ENCODE measurements at places on chromosomes 7 and 10.

GRCh38 chr7:1931256-1931950, 261.3 kb downstream of the ELFN1 start:
- DNase-seq, result no peak

GRCh38 chr7:98165827-98166667, 45.2 kb upstream of the BHLHA15 start:
- DNase-seq, result no peak

DNA sequence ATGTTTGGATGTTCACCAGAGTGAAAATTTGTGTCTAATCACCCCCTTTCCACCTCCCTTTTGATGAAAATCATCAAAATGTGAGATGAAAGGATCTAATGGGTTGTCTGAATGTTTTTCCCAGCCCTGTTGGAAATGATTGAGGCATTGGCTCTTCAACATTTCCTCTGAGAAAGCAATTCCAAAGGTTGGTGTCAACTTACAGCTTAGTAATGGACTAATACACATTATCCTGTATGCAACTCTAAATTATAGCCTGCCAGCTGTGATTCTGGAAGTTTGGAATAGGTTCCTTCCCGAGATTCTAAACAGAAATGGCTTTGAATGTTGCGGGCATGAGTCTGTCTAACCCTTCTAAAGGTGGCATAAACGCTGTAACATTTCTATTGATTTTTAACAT, 152.9 kb downstream of the DYNC1I1 start:
- DNase-seq, result no peak

DNA sequence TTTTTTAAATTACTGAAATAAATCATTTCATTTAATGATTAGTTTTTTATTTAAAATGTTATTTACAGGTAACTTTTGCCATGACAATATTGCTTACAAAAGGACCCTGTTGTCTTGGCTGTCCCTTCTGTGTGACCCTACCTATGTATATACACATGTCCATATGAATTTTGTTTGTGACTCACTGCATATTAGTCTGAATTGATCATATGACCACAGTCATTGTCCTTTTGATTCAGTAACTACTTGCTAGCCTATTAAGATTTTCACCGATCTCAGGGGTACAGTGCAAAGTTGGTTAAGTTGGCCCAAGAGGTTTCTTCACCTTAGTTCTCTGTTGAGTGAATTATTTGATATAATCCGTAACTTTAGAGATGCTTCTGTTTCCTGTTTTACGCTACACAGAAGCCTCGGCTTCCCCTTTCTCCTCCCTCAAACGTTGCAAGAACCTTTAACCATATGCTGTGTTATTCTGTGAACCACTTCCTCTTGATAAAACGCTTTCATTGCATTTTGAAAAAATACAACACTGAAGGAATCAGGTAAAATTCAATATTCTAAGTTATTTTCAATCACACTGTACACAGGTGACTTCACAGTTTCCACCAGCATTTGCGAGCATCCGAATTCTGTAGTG, 43.9 kb downstream of the APBB1IP start:
- DNase-seq, result no peak

GRCh38 chr10:49327036-49327813, 28.3 kb downstream of the C10orf71 start:
- DNase-seq, result no peak

DNA sequence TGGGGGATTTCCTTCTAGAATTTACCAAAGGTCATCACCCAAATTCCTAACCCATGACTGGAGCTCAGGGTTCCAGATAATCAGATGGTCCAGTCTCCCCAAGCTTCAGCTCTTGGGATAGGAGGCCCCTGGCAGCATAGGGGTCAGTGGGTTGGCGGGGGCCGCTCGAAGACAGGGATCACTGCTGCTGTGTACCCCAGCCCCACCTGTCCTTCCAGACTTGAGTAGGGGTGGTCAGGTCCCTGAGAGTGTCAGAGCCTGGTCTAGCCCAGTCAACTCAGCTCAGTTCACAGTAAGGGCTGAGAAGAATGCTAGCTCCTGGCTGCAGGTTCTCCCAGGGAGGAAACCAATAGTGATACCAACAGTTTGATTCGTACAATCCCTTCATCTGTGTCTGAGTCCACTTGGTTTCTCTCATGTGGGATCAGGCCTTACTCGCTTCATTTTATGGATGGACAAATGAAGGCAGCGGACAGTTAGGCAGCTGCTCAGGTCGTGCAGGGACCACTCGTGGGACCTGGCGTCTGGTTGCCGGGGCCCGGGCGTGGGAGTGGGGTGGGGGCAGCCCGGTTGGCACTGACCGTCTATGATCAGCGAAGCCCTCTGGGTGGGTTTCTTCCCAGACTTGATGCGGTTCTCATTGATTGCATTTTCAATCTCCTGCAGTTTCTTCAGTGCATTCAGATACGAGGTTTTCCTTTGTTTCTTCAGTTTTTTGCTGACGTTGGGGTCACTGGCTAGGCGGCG, 78.9 kb downstream of the PRPF18 start:
- DNase-seq, result no peak

DNA sequence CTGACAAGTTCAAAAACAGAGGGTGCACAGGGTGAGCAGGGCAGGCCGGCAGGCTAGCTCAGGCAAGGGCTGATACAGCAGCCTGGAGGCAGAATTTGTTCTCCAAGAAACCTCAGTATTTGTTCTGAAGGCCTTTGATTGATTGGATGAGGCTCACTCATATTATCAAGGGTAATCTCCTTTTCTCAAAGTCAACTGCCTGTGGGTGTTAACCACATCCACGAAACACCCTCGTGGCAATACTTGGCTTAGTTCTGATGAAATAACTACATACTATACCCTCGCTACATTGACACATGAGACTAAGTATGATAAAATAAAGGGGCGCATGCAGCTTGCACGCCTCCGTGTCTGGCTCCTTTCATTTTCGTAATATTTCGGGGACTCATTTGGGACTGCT, 4.4 kb upstream of the PPP2R2D start:
- no peak for DNase-seq

DNA sequence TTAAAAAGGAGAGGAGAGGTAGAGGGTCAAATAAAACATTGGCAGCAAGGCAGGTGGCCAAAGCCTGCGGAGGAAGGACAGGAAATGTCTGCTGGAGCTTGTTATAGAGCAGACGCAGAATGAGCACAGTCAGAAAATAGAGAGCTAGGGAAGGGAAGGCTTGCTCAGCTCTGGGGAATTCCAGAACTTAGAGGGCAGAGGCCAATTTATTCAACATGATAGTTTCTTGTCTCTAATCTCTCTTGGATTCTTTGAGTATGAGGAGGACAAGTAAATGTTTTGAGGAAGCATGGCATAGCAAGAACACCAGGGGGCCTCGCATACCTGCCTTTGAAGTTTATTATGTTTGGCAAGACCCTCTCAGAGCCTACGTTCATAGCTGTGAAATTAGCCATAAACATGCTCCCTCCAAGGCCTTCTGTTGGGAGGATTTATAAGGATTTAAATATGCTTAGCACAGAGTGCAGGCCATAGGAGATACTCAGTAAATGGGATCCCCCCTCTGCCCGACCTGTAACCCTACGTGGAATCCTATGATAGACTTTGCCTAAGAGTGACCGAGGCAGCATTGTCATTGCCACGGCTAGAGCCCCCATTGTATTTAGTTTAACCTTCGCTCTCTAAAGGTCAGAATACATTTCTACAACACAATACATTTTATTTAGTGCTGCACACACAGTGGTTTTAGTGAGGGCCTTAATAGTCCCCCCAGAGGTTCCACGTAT, 293.9 kb downstream of the CCDC3 start:
- DNase-seq, result no peak

GRCh38 chr10:133318494-133319127, 9.9 kb downstream of the ZNF511 start:
- DNase-seq, result no peak

DNA sequence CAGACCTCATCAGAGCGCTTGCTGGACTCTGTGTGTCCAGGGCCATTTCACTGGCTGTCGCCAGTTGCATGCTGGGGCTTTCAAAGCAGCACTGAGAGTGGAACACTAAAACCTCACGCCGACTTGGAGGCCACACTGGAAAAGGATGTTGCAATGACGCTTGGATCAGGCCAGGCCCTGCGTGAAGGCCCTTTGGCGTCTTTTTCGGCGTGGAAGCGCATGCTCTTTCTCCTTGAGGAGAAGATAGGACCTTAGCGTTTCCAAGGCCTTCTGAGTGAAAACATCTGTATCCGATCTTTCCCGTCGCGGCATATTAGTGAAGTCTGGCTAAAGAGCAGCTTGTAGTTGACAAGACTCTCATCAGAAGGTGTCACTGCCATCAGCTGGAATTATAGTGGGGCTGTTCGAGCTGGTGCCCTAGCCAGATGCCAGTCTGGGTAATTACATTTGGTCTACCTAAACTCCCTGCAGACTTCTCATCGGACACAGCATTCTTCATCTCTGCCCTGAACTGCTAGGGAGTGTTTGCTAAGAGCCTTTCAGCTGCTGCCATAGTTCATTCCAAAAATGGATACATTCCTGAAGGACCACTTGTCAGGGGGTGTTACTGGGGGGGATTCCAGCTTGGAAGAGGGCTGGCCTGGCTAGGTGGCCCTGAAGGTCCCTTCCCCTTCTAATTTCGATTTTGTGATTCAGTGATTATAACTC, 167.7 kb upstream of the TCF7L2 start:
- DNase-seq, result no peak

GRCh38 chr10:110137142-110137545, 70.3 kb upstream of the MXI1 start:
- DNase-seq, result no peak

GRCh38 chr10:121240556-121240955, 357.7 kb downstream of the FGFR2 start:
- DNase-seq, result no peak

DNA sequence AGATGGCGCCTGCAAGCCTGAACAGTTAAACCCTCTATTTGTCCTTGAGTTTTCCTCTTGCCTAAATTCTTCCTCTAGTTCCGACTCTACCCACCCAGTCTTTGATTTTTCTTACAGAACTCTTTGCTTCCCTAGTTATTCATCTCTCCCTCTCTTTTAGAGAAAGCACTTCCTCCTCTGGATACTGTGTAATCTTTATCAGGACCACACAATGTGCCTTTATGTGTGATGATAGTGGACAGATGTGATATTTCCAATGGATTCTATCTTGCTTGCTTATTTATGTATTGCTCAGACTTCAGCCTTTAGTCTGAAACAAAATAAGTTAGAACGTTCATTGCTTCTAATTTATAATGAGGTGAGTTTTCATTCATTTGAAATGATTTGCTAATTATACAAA, 79.5 kb upstream of the CAV2 start:
- DNase-seq, result no peak

- DNase-seq, result no peak
Observed at GRCh38 chr7:42278344-42278743, 41.3 kb upstream of the GLI3 start.

GRCh38 chr10:84668186-84668763, 339.9 kb downstream of the CCSER2 start:
- DNase-seq, result no peak

DNA sequence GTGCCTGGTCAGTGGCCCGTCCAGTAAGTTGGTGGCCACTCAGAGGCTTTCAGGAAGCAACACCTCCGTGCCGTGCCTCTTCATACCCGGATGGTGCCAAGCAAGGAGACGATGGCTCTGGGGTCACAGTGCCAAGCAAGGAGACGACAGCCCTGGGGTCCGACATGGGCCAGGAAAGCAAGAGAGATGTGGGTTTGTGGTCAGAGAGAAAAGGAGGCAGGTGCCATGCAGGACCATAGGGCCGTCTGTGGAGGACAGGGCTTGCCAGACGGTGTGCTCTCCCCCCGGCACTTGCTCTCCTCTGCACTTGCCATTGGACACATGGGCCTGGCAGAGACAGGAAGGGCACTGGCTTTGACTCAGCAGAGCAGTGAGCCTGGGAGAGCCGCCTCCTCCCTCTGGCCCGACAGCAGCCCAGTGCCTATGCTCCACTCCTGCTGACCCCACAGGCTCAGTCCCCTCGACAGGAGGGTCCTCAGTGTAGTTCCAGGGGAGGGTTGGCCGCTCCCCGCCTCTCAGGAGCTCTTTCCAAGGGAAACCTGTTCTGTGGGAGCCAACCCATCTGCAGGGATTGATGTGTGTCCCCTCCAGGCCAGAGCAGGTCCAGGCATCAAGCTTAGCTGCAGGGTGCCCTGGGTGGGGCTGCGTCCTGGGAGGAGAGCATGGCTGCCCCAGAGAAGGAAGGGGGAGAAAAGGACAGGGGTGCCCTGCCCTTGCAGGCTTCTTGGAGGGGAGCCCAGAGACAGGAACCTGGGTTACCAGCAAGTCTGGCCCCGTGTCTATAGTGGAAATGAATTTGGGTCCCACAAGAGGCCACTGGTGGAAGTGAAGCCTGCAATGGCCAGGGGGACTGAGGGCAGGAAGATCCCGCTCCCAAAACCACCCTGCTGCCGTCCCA, 7.6 kb upstream of the CALML5 start:
- DNase-seq, result no peak

- DNase-seq, result no peak
Observed at GRCh38 chr10:62688971-62689700, 115.4 kb upstream of the ADO start.

DNA sequence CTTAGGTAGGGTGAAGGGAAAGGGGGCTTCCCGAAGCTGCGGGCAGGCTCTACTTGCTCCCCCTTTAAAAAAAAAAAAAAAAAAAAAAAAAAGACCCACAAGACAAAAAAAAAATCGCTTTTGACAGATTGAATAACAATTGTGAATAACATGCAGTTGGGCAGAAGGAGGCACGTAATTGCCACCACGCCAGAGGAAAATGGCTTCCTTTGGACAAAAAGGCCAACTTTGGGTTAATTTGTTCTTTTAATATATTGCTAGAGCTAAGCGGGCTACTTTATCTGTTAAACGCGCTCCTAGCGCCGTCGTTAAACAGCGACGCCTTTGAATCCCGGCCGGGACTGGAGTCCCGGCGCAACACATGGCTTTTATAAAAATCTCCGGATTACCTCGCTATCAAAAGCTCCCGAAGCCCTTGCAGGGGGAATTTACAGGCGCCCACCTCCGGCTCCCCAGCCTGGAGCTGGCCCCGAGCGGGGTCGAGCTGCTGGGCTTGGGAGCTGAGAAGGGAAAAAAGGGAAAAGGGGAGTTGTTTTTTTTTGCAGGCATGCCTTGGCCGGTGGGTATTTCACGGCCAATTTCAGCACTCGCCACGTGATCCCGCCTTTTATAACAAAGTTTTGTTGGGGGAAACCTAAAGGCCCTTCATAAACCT, 1.2 kb downstream of the HOXA11 start:
- DNase-seq, result no peak

- DNase-seq, result no peak
Observed at GRCh38 chr10:112375721-112376395, 1.9 kb downstream of the ACSL5 start.

DNA sequence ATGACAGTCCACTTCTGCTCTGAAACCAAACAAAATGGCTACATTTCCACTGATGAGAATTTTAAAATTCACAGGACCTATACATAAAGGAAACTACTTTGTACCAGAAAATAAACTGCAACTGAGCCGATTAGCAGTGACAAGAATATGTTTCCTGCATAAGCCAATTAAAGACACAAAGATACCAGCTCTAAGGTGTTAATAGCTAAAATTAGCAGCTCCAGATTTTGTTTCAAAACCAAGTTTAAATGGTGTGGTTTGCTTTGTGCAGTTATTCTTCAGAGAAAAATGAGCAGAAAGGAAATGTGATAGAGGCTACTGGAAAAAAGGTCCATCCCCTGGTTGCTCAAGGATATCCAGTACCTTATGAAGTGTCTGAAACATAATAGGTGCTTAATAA, 123.2 kb downstream of the ANK3 start:
- DNase-seq, result no peak

Measured in anterior cingulate cortex (tissue), 58 donors.